OCI-M1 (cell line): ENCODE measurements at places on chromosomes 1 and 21.

GRCh38 chr1:115466433-115466832 is 128.4 kb upstream of the NGF start:
- no peak for DNase-seq

DNA sequence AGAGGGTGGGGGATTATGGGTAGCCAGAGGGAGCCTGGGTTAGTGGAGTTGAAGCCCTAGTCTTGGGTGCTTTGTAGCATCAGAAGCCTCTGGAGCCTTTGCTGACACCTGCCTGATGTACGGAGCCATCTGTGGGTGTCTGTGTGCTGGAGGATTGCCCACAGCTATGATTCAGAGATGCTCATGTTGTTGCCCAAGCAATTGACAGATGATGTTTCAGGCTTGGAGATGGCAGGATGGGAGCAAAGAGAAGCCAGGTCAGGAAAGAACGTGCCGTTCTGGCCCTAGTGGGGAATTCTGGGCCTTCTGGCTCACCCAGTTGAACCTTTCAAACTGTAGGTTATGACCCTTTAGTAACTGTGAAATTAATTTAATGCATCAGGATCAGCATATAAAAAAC is 27.6 kb downstream of the COQ8A start:
- no peak for DNase-seq

DNA sequence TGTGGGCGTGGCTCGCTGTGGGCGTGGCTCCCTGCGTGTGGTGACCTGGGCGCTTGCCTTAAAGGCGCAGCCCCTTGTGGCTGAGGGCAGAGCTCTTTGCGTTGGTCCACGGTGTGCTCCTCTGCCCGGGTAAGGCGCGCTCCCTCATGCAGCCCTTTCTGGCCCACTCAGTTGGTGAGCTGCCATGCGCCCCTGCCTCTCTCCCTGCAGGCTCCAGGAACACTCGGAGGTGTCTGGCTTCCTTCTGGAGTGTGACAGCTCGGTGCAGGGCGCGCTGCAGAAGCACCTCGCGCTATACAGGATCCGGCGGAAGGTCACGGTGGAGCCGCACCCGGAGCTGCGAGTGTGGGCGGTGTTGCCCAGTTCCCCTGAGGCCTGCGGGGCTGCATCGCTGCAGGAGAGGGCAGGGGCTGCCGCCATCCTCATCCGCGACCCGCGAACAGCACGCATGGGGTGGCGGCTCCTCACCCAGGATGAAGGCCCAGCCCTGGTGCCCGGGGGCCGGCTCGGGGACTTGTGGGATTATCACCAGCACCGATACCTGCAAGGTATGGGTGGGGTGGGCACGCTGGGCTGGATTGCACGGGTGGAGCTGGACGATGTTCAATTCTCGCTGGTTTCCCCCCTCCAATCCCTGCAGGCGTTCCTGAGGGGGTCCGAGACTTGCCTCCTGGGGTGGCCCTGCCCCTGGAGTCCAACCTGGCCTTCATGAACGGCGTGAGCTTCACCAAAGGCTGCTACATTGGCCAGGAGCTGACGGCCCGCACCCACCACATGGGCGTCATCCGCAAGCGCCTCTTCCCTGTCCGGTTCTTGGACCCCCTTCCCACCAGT is 9.1 kb downstream of the IBA57 start:
- peak; percentile 5 for DNase-seq

- DNase-seq: no peak
Observed at GRCh38 chr1:203867802-203868201, 6.4 kb downstream of the SNRPE start.

DNA sequence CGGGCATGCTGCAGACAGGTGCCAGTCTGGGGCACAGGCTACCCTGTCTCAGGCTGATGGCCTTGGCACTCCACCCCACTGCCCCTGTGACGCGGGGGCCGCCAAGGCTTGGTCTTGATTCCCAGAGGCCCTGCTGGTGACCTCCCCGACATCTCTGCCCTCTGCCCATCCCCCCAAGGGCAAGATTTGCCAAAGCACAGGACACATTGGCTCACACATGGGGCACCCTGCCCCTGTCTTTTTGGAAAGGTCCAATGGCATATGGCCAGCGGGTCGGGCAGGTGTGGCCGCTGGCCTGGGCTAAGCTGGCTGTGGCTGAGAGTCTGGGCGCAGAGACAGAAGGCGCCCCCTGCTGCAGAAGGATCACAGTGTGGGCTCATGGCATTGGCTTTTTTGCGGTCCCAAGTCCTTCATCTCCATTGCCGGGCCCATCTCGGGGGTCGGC is 4.6 kb downstream of the MIB2 start:
- peak; percentile 38 for DNase-seq

- DNase-seq: peak; percentile 57
Observed at GRCh38 chr1:181089017-181089675, 646 bp downstream of the IER5 start.

GRCh38 chr1:23590058-23590783 is 30.9 kb upstream of the ID3 start:
- peak; percentile 12 for DNase-seq

DNA sequence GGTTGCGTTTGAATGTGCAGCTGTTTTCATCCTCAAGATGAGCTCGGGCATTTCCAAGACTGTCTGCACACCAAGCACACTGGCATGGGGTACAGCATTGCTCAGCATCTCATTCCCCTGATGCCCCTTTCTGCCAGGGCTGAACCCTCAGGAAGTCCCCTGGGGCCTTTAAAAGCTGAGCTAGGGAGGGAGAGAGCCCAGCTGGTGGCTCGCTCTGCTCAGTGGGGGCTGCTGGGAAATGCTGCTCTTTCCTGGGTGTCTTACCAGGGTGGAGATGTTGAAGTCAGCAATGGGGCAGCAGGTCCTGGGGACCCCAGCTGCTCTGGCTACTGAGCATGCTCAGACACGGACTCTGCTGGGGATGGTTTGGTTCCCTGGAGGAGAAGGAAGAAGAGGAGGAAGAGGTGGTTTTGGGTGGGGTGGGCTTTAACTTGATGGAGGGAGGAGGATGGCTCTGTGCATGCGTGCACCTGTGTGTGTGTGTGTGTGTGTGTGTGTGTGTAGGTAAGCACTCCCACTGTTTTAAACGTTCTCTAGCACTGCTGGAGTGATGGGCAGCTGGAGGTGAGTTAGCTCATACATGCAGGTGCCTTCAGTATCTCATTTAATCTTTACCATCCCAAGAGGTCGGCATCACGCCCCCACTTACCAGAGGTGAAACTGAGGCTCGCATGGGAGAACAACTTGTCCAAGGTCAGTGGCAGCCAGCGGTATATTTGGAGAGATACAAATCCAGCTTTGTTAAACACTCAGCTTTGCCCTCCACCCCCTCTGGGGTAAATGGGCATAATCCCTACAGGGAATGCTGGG is 40.9 kb downstream of the ACTL8 start:
- no peak for DNase-seq

DNA sequence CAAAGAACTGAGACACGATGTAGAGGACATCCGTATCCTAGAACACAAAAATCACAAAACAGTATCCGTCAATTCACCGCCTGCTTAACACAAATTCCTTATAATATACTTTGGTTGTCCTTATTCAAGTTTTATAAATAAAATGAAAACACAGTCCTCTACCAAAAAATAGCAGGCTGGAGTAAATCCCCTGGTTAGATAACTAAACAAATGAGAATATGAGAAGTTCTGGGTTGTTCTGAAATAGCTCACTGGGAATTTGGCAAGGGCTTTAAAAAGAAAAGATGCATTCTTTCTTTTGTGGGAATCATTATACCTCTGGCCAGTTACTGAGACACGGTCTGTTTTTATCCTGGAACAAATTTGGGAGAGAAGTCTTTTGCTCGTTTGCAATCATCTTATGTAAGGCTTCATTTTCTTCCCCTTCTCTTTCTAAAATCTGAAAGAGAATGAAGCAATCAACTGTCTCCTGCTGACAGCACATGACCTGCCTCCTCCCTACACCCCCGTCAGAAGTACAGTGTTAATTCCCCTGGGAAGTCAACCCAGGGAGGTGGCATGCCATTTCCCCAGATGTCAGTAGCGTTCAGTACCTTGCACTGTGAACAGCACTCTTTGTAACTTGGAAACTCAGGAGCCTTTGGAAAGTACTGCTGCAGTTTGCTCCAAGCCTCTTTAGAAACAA is 37.1 kb upstream of the RAP1GAP start:
- peak; percentile 46 for DNase-seq

- DNase-seq: peak; percentile 30
Observed at GRCh38 chr1:227167276-227168101, 150.8 kb downstream of the CDC42BPA start.

GRCh38 chr1:31201931-31202360 is 37.7 kb downstream of the NKAIN1 start:
- DNase-seq: no peak

- DNase-seq: peak; percentile 67
Observed at GRCh38 chr1:201515895-201516294, 9.0 kb upstream of the CSRP1 start.

DNA sequence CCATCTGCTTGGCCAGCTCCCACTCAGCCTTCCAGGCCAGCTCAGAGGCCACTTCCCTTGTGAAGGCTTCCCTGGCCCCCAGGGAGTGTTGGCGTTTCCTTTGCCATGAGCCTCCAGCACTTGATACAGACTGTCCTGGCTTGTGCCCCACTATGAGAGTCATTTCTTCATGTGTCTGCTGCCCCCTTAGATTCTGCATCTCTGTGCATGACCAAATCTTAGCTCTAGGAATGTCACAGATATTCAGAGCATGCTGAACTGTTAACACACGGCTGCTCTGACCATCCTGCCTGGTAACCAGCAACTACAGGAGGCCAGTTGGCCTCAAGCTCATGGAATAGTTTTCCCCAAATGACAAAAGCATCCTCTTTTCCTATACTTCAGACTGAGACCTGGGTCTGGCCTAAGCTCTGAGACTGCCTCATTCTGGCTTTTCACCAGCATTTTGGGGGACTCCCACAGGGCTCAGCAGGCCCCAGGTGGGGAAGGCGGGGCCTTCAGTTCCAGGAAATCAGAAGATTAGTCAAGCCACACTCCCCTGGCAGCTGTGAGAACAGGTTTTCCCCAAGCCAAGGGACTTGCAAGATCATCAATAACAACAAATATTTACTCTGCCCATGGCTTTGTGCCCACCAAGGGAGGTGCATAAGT is 182.6 kb upstream of the EDN2 start:
- DNase-seq: no peak

- no peak for DNase-seq
Observed at GRCh38 chr1:248140846-248141245, 4.1 kb upstream of the OR2M5 start.

DNA sequence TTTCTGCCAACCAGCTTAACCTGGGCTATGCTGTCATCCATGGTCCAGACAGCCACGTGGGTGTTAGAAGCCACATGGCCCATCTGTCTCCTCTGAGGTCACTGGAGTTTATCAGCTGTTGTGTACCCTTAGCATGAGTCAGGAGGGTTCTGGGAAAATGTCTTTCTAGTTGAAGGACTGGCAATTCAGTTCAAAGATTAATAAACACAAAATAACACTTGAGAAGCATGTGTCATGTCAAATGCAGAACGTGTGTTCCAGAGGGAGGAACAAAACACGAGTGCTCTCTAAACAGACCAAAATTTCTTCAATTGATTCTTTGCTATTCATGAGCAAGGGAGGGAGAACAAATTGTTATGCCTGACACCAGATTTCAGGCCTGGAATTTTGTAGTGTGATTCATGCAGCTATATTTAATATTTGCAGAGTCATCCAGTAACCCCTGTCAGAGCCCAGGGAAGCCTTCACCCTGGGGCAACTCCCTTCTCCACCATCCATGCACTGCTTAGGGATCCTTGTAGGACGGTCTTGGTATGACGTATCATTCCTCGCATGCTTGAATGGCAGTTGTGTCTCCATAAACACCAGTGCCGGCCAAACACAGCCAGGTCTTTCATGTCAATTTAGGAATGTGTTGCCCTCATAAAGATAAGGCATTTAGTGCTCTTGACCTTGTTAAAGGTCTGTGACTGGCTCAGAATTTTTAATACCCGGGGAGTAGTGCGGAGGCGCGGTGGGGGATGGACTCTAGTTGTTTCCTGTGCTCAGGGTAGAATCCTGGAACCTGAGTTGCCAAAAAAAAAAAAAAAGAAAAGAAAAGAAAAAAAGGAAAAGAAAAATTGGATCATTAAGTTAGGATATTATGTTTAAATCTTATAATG is 27.7 kb upstream of the DYRK1A start:
- peak; percentile 70 for DNase-seq

DNA sequence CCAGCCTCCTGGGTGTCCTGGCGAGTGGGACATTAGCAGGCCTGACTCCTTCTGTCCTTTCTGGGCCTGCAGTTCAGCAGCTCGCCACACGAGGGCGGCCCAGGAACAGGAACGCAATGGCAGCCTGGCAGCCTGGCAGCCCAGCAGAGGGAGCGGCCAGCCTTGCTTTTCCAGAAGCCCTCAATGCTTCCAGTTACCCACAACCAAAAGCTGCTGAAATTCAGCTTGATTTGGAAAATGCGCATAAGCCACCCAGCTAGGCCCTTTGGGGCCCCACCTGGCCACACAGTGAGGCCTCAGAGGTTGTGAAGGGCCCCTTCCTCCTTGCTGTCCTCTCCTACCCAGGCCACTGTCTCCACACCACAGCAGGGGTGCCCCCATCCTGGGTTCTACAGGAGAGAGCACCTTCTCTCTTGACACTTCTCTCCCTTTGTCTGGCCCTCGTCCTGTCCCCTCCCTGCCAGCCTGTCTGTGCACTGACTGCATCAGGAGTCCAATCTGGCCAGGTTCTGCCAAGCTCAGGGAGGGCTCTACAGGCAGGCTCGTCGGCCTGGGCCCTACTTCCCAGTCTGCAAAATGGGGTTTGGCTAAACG is 103.4 kb upstream of the VAMP3 start:
- DNase-seq: peak; percentile 88

GRCh38 chr1:80436851-80437250 is 1363.9 kb upstream of the ADGRL2 start:
- no peak for DNase-seq

DNA sequence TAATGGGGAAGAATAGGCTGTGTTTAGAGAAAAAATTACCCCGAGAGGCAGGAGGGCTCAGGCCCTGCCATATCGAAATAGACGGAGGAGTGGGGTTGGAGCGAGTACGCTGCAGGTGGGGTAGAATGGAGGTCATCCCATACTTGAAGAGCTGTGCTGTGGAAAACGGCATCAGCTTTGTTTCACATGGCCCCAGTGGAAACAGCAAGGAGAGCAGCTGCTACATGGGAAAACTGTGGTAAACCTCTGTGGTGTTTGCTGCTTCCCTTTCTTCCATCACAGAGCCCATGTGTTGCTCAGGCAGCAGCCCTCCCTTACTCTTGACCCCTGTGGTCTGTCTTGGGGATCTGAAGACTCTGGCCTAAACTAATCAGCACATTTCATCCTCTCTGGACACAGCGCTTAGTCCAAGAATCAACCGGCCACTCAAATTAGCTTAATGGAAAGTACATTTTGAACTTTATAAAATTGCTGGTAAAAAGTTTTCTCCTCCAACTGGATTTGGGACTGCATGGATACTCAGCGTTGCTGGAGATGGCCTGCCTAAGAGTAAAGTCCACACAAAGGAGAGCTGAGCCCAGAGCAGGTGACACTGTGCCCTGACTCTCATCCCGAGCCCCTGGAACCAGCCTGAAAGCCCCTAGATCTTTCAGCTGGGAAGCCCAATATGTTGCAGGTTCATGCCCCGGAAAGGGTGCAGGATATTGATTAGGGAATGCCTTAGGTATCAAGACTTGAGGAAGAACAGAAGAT is 127.1 kb upstream of the GADD45A start:
- DNase-seq: peak; percentile 25
